HFF-Myc (cell line): ENCODE measurements at places on chromosomes 4 and X.

DNA sequence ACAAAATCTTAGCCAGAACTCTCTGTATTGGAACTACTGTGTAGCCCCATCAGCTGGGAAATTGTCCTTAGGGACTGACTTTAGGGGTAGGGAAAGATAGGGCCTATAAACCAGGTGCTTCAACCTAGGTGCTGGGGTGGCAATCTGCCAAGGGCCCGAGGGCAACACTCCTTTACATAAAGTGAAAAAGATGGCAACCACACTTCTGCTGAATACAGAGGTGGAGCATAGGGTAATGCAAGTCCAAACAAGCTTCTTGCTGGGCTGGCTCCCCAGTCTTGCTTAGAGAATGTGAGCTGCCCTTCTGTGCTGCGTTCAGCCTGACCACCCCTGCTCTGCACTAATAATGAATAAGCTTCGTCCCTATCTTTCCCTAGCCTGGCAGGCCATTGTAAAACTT is 9.8 kb downstream of the ZBTB33 start:
- no peak for DNase-seq

- peak; percentile 14 for DNase-seq
Measured at GRCh38 chr4:3880615-3881120, 114.5 kb downstream of the ADRA2C start.

DNA sequence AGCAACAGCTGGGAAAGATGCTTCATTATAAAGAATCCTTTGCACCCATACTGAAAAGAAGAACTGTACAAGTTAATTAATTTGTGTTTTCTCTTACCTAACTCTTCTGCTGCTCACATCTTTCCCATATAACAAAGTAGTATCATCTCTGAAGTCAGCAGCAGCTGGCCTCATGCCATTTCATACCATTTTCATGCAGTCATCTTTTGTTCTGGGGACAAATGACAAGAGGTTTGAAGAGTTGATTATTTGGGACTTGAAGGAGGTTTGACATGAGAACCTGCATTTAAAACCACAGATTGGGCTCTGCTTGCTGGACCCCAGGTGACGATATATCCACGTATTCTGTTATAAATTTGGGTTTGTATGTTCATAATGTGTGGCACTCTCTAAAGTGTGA is 430.3 kb downstream of the SPRY1 start:
- no peak for DNase-seq

GRCh38 chrX:47093248-47093647 is 15.0 kb downstream of the RGN start:
- peak; percentile 11 for DNase-seq

DNA sequence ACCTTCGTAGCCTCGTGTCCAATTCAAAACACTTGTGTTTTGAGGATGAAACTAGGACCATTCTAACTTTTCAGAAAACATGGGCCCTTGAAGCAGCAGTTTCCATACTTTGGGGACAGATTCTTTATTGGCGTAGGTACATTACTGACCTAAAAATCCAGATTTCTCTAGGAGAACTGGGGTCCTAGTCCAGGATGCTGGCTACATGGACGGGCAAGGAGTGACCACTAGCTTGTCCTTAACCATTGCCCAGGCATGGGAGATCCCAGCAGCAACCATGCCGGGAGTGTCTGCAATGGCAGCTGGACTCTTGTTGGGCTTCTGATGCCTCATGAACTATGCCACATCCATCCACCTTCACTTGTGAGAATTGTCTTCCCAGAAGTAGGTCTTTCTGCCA is 62.2 kb upstream of the WDR1 start:
- DNase-seq = no peak
